Activated CD4-positive, alpha-beta T cell treated with anti-CD3 and anti-CD28 coated beads for 36 hours (primary cell): ENCODE measurements at places on chromosomes 2 and 18. TPM values are rescaled to one million over a fixed set of nuclear protein-coding genes. Genes with fewer than 3 reads are reported as not detected.
A peak's percentile ranks its signal among the peaks of the same experiment; 100 is the strongest.

DNA sequence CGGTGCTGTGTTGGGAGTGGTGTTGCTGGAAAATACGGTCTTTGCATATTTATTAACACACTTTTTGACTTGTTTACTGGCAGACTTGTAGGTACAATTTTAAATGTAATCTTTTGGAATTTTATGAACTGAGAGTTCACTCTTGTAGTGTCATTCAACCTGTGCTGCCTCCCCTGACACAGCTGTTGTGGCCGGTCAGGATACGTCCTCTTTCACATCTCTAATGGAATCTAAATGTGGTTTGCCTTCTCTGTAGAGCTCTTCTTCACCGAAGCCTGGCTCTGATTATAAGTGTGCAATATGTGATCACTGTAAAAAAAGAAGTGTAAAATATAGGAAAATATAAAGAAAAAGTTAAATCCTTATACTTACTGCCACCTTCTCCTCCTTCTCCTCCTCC, 94.7 kb downstream of the MAP4K4 start:
- no peak for DNase-seq

DNA sequence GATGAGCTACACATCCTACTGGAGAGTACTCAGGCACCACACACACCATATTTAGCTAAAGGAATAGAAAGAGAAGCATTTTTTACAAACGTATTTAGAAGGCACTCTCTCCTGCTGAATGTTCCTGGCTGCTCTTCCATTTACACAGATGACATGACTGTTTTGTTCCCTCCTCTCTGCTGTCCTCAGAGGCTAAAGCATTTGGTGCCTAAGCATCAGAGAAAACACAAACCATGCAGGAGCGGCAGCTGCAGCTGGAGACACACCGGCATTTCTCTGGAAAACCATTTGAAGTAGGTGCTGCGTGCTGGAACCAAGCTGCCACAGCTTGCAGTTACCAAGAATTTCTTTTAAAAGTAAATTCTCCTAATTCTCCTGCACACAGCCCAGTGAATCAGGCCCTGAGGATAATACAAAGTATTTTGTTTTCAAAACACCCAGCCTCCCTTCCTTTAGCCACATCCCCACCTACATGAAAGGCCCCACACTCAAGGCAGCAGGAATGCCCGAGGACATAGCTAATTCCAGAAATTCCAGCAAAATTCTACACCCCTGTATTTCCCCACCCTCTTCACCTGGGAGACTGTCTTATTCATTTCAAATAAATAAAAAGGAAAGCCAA, 488.9 kb upstream of the SOX11 start:
- DNase-seq, result no peak

Gene ERFE
- total RNA-seq, result 0.39 TPM

DNA sequence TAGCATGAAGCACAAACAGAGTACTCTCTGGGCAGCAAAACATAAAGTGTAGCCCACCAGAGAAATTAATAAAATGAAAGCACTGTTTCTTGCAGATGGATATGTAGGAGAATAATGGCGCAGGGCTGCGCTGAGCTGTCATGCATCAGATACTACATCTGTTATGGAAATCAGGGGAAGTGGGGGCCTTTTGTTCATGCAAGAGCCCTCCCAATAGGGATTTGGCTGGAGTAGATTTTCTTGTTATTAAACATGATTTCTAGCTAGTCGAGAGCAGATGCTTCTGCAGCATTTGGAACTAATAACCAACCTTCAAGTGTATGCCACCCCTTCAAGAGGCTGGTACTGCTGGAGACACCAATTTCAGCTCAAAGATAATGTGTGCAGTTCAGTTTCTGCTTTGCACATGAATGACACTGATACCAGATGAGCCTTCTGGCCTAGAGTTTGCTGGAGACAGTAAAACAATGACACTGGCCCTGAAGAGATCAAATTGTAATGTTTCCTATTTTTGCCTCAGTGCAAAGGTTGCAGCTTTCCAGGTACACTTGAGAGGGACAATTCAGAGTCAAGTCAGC, 58.0 kb downstream of the RND3 start:
- no peak for DNase-seq

DNA sequence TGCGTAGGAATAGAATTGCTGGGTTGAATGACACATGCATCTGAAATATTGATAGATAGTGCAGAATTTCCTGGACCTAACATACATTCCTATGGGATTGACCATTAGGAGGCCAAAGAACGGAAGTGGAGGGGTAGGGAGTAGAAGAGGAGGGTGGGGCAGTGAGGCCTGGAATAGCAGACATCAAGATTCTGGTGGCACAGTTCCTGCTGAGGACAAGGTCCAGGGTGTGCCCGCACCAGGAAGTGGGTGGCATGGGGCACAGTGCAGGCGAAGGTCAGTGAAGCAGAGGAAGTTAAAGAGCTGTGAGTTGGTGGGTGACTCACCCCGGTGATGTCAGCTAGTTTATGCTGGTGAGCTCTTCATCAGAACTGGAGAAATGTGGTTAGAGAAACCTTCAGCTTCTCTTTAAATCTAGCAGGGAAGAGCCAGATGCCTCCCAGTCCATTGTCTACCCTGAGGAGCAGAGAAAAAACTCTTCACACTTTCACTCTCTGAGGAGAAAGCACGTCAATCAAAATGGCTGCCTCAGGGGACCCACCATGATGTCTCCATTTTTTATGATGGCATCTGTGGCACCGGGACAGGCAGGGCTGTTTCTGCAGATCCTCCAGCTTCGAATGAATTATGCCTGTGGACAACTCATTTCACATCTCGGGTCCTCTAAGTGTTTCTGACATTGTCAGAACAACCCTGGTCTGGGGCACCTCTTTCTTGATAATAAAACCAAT, 55.9 kb upstream of the CTLA4 start:
- DNase-seq, result peak; percentile 89
